CD14-positive monocyte (primary cell): ENCODE measurements at places on chromosomes 4 and X.

GRCh38 chrX:38989076-38989475 is 187.8 kb downstream of the MID1IP1 start:
- peak; percentile 43 for DNase-seq

DNA sequence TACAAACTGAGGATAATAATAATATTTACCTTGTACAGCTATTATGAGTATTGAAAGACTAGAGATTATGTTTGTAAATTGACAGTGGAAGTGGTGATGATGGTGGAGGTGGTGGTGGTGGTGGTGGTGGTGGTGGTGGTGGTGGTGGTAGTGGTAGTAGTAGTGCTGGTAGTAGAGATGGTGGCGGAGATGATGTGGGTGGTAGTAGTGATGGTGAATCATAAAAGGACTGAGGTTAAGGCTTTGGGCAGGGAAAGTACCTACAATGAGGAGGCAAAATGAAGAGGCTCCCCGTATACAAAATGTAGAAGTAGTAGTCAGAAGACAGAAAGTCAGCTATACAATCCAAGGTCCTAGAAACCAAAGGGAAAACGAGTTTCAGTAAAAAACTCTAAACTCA is 214.1 kb downstream of the BCOR start:
- DNase-seq, result no peak

GRCh38 chr4:142126890-142127497 is 490.6 kb downstream of the IL15 start:
- DNase-seq, result peak; percentile 6

DNA sequence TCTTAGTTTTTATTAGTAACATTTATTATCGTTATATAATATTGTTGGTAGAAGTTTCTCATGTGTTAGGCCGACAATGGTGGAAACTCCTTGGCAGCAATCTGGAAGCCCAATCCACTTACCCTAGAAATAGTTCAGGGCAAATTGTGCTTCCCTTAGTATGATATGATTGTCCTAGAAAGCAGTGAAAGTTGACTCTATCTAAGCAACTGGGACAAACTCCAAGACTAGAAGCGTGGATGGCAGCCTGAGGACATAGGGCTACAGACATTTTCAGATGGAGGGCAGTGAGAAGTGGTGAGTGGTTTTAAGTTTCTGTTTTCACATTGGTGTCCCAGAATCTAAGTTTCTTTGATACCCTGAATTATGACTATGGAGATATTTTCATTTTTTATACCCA is 63.3 kb upstream of the TRPC3 start:
- no peak for DNase-seq

DNA sequence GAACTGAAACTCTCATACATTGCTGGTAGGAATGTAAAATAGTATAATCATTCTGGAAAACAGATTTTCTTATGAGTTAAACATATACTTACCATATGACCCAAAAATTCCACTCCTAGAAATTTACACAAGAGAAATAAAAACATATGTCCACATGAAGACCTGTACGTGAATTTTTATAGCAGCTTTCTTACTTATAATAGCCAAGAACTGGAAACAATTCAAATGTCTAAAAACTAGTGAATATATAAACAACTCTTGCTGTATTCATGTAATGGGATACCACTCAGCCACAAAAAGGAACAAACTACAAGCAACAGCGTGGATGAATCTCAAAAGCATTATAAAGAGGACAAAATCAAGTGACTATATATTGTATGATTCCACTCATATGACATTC is 27.5 kb downstream of the TMEM156 start:
- no peak for DNase-seq
